ENCODE measurements at places on chromosomes 6 and 20. TPM values are rescaled to one million over a fixed set of nuclear protein-coding genes. Genes with fewer than 3 reads are reported as not detected.

The ABRACL gene
- total RNA-seq, result 7.7 TPM

The DNMT3B gene
- total RNA-seq, result 1.7 TPM

The ARG1 gene
- total RNA-seq, result 0.27 TPM

The HLA-DRA gene
- total RNA-seq, result 119 TPM

The TRIM38 gene
- total RNA-seq, result 7.5 TPM

The HLA-DQB1 gene
- under 0.01 TPM for total RNA-seq

DNA sequence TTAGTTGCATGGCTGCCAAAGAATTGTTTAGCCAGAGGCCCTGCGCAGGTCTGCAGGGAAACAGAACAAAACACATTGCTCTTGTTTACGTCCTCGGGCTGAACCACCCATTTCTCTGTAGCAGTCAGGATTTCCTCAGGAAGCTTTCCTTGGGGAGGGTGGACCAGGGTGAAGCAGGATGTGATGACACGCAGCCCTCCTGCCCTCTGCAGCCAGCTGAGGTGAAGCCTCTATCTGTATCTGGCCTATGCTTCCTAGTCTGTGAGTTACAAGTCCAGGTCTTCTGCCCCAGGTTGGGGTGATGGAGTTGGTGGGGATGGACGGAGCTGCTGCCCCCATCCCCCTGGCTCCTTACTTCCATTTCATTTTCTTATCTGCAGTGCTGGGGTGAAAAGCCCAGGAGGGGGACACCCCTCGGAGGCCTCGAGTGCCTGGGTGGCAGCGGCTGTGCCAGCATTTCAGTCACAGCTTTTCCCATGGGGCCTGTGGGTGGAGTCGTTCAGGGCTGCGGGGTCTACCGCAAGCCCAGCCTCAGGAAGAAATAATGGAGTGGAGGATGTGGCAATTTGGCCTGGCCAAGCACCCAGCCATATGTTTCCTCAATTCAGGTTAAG is 24.9 kb downstream of the SASH1 start:
- no peaks in the 10 kb centered on the region for H3K27me3 ChIP-seq
- no peak overlapping the region for H3K4me3 ChIP-seq
- peak overlapping the region; percentile 65 for H3K27ac ChIP-seq
- DNase-seq, result peak; percentile 76

DNA sequence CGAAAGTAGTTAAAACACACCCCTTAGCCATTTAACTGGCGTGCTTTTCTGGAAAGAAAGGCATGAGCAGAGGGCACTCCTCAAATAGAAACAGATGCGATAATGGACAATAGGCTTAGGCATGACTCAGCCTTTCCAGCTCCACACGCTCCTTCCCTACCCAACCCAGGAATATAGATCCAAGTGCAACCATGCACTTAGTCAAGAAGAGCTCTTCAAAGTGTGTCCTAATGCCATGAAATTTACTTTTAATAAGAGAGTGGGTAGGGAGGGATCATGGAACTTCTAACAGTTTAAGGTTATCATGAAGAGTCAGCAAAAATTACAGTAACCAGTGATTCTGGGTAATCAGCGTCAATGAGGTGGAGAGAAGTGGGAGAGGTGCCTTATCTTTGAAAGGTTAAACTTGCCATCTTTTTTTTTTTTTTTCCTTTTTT is 2.4 kb upstream of the EFHC1 start:
- H3K27ac ChIP-seq, result no peak overlapping the region
- no peaks in the 10 kb centered on the region for H3K27me3 ChIP-seq
- DNase-seq, result no peak
- no peak overlapping the region for H3K4me3 ChIP-seq
- H3K36me3 ChIP-seq, result no peaks in the 10 kb centered on the region
- peaks cover 12% of the 10 kb centered on the region for H3K4me1 ChIP-seq

- H3K4me1 ChIP-seq, result peaks cover 20% of the 10 kb centered on the region
- no peak overlapping the region for H3K27ac ChIP-seq
- no peak for DNase-seq
- H3K4me3 ChIP-seq, result no peak overlapping the region
- H3K36me3 ChIP-seq, result no peaks in the 10 kb centered on the region
These were observed 88.7 kb upstream of the NAA20 start for GRCh38 chr20:19928328-19929011.

DNA sequence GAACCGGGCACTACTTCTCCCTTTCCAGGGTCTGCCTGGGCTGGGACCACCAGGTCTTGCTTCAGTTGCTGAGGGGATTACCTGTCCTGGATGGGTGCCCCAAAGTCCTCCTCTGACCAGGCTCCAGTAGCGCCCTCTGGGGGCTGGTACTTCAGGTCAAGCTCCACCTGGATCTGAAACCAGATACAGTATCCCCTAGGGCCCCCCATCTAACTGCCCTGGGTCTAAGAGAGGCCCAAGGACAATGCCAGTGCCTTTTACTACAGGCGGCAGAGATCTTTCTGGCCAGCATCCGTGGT is 11.2 kb upstream of the SPAG4 start:
- H3K27me3 ChIP-seq, result no peaks in the 10 kb centered on the region
- peaks cover 19% of the 10 kb centered on the region for H3K4me1 ChIP-seq
- H3K27ac ChIP-seq, result no peak overlapping the region
- no peaks in the 10 kb centered on the region for H3K36me3 ChIP-seq

GRCh38 chr6:1719922-1720321 is 110.2 kb downstream of the FOXC1 start:
- DNase-seq, result no peak
- H3K36me3 ChIP-seq, result no peaks in the 10 kb centered on the region
- H3K27me3 ChIP-seq, result no peaks in the 10 kb centered on the region
- no peak overlapping the region for H3K27ac ChIP-seq
- no peak overlapping the region for H3K4me3 ChIP-seq

DNA sequence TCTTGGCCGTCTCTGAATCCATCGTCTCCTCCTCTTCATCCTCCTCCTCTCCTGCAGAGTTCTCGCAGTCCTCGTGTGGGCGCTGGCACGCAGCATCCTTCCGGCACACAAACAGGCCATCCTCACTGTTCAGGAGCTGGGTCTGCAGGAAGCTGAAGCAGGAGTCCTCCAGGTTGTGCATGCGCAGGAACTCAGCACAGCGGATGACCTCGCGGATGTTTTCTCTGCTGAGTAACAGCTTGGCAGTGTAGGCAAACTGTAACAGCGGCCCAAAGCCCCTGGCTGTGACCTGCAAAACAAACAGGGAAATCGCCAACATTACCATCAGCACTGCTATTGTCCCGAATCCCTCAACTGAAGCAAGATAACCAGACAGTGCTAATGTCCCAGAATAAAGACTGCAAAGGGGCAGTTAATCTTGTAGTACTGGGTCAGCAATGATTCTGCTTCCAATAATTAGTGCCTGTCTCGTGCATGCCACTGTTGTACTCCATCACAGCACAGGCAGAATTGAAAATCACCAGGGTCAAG is 57.4 kb downstream of the GJA10 start:
- no peaks in the 10 kb centered on the region for H3K4me1 ChIP-seq
- H3K27ac ChIP-seq, result no peak overlapping the region
- no peak overlapping the region for H3K4me3 ChIP-seq
- H3K36me3 ChIP-seq, result no peaks in the 10 kb centered on the region

- H3K4me1 ChIP-seq, result peaks cover 13% of the 10 kb centered on the region
- no peak overlapping the region for H3K27ac ChIP-seq
- no peak for DNase-seq
- H3K4me3 ChIP-seq, result no peak overlapping the region
- H3K36me3 ChIP-seq, result no peaks in the 10 kb centered on the region
These were observed 72.6 kb upstream of the RNF24 start for GRCh38 chr20:4087923-4088322.

GRCh38 chr6:116136933-116137340 is 11.0 kb upstream of the COL10A1 start:
- no peaks in the 10 kb centered on the region for H3K36me3 ChIP-seq
- H3K4me3 ChIP-seq, result no peak overlapping the region
- no peak overlapping the region for H3K27ac ChIP-seq
- no peaks in the 10 kb centered on the region for H3K27me3 ChIP-seq
- DNase-seq, result no peak

DNA sequence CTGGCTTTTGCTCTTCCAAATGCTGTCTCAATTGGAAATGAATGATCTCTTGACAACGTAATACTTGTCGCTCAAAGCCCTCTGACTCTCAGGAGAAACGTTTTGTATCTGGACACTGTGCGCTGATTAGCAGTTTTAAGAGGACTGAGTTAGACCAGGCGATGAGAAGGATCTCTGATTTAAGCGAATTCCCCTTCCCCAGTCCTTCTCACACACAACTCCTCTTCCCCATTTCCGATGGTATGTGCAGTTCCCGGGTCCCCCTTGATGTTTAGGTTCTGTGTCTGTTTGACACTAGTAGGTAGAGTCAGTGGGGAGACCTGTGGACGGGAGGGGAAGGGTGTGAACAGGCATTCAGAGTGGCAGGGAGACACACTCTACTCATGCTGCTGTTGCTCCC is 2.5 kb downstream of the ZDHHC14 start:
- H3K27me3 ChIP-seq, result no peaks in the 10 kb centered on the region
- no peak for DNase-seq
- H3K4me1 ChIP-seq, result peaks cover 8% of the 10 kb centered on the region
- H3K27ac ChIP-seq, result no peak overlapping the region
- no peak overlapping the region for H3K4me3 ChIP-seq

GRCh38 chr20:16321291-16321690 is 252.0 kb downstream of the KIF16B start:
- no peaks in the 10 kb centered on the region for H3K4me1 ChIP-seq
- no peaks in the 10 kb centered on the region for H3K27me3 ChIP-seq
- H3K36me3 ChIP-seq, result no peaks in the 10 kb centered on the region
- H3K27ac ChIP-seq, result no peak overlapping the region
- no peak overlapping the region for H3K4me3 ChIP-seq

DNA sequence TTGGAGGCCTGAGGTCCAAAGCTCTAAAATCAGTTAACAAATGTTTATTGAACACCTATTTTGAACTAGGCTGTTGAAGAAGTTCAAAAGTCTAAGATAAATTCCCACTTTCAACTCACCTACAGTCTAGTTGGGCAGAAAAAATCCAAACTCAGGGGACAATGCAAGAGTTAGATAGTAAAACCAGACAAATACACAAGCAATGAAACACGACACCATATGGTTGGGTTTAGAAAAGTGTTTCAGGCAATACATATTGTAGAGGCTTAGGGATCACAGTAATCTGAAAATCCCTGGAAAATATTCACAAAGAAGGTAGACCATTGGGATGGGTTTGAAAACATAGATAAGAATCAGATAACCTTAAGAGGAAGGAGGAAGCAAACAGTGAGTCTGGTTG is 1.3 kb upstream of the CARMIL1 start:
- H3K27ac ChIP-seq, result no peak overlapping the region
- no peak for DNase-seq
- H3K36me3 ChIP-seq, result no peaks in the 10 kb centered on the region
- H3K27me3 ChIP-seq, result no peaks in the 10 kb centered on the region
- H3K4me1 ChIP-seq, result no peaks in the 10 kb centered on the region

DNA sequence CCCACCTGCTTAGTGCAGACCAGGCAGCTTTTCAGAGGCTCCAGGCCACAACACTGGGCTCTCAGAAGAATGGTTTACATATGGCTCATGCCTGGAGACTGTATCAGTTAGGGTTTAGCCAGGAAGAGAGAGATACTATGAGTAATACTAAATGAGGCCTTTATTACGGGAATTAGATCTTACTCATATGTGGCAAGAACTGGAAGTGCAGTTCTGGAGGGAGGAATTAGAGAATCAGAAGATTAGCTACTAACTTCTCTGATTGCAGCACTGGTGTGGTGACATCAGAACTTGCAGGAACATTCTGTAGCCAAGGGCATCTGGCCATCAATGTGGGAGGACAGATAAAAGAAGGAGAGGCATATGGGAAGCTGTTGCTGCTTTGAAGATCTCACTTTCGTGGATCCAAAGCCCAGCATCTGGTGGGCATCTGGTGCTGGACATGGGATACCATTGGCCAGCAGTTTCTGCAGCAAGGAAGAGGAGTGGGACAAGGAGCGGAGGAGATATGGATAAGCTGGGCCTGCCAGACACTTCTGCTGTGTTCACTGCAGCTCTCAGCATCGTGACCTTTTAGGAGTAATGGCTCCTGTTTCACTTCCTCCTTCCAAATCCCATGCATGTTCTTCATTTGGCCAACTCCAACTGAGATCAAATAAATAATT is 248.5 kb downstream of the BTBD3 start:
- no peak overlapping the region for H3K27ac ChIP-seq
- no peak overlapping the region for H3K4me3 ChIP-seq
- H3K36me3 ChIP-seq, result no peaks in the 10 kb centered on the region
- no peaks in the 10 kb centered on the region for H3K27me3 ChIP-seq
- peak; percentile 80 for DNase-seq

DNA sequence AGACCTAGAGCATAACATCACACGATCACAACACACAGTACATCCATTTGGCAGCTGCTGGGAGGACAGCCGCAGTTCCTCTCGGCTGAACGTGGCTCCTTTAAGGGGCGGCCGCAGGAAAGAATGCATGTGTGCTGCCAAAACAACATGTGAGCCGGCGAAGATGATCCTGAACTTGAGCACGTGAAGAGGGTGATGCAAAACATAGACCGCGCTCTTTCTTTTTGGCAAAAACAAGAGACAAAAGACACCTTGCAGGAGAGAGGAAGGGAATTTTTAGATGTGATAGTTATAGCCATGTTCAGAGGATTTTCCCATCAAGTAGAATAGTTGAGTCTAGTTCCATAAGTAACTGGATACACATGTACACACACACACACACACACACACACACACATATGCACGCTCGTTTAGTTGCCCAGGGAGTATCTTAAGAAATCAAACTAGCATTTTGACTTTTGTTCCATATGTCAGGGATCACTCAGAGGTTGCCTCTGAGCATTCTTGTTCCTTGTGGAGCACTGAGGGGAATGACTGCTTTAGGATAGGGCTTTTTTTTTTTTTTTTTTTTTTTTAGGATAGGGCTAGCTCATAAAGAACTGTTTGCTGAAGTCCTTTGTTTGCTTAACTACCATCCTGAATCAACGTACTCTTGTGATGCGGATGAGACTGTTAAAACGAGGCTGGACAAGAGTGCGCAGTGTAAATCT is 21.7 kb upstream of the RANBP9 start:
- peak; percentile 98 for DNase-seq
- peak overlapping the region; percentile 75 for H3K27ac ChIP-seq
- H3K4me3 ChIP-seq, result peak overlapping the region; percentile 29
- no peaks in the 10 kb centered on the region for H3K36me3 ChIP-seq
- H3K27me3 ChIP-seq, result no peaks in the 10 kb centered on the region

- H3K27me3 ChIP-seq, result no peaks in the 10 kb centered on the region
- no peak overlapping the region for H3K4me3 ChIP-seq
- H3K27ac ChIP-seq, result no peak overlapping the region
- H3K36me3 ChIP-seq, result no peaks in the 10 kb centered on the region
- no peaks in the 10 kb centered on the region for H3K4me1 ChIP-seq
These were observed 216.1 kb downstream of the FOXA2 start for GRCh38 chr20:22368235-22368634.

All from sigmoid colon (tissue), 7 donors.